RWPE2 (cell line): ENCODE measurements at places on chromosomes 2 and 18.
A peak's percentile ranks its signal among the peaks of the same experiment; 100 is the strongest.

DNA sequence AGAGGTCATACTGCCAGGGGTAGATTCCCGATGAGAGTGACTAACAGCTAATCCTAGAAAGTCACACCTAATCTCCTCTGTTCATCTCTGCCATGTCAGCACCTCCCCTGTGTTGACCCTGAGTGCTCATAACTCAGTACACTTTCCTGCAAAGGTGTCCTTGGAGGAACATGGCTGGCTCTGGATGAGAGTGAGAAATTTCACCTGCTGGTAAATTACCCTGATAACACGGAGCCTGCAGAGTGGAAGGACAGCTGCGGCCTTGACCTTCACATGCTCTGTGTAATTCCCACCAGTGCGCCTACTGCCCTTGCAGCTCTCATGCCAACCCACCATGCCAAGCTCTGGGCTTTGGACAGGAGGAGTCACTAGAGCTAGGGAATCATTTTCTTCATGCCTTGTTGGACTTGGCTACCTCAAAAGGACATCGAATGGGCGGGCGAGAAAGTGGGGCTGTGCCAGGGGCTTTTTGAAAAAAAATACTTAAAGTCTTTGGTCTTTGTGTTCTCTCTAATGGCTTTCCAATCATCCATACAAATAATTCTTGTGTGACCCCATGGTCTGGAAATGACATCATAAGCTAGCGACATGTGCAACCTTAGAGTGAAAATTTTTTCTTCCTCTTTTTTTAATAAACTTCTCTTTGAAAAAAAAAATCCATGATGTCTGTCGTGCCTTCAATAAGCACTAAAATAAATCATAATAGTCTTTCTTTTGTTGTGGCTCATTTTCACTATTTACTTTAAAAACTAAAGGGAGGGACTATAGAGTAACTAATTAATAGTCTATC lies 319.9 kb downstream of the MYCN start:
- no peak for DNase-seq

- peak; percentile 11 for DNase-seq
These were observed 136.8 kb downstream of the SMAD7 start for GRCh38 chr18:48813833-48814489.

DNA sequence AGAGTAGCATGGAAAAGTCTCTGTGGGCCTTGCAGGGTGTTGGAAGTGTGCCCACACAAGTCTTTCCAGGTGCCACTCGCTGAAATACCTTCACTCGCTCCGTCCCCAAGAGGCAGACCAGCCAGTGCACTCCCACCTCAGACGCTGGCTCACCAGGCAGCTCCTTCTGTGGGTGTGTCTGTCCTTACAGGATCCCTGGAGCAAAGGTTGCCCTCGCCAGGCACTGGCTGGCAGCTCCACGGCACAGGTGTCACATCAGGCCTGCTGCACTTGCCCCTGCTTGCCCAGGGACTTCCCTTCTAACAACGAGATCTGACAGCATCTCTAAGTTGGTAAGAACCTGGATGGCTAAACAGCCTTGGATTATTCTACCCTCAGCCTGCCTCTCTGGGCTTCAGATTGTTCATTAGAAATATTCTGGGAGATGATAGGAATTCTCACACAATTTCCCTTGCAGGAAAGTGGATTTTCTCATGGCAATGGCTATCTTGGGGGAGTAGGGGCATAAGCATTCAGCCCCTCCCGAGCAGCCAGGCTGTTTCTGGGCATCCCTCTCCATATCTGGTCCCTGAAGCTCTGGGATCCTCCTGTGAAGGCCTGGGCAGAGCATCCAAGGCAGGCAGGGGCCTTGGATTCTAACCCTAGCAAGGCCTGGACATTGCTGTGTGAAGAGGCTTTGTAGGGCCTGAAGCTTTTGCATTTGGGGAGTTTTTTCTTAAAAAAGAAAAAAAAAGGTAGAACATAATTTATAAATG lies 262.1 kb downstream of the MYCN start:
- DNase-seq: no peak

GRCh38 chr2:233822781-233823730 lies 31.3 kb downstream of the HJURP start:
- peak; percentile 53 for DNase-seq

DNA sequence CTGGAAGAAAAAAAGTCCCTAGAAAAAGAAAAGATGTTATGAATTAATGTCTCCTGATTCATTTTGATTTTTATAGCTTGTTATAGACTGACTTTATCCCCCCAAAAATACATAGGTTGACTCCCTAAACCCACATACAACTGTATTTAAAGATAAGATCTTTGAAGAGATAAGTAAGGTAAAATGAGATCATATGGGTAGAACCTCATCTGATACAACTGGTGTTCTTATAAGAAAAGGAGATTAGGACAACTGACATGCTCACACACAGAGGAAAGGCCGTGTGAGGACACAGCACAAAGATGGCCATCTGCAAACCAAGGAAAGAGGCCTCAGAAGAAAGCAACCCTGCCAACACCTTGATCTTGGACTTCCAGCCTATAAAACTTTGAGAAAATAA lies 117.5 kb downstream of the CD226 start:
- DNase-seq: no peak

DNA sequence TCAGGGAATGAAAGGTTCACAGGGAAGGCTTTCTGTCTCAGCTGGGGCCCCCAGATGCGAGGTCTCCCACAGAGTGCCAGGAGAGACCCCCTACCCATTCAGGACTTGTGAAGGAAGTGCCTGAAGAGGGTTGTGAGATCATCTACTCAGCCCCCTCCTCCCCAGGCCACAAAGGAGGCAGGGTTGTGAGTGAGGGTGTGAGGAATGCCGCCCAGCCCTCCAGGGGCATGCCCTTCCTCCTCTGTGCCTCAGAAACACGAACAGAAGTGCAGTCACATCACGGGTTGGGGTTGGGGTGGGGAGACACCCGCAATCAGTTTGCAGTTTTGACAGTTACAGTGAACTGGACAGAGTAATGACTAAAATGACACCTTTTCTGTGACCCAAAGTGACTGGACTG lies 5.0 kb downstream of the MAL start:
- DNase-seq: no peak

GRCh38 chr2:150572961-150573395 lies 85.5 kb upstream of the RND3 start:
- no peak for DNase-seq

- DNase-seq: peak; percentile 77
These were observed 4.9 kb downstream of the TANC1 start for GRCh38 chr2:158973116-158973956.

DNA sequence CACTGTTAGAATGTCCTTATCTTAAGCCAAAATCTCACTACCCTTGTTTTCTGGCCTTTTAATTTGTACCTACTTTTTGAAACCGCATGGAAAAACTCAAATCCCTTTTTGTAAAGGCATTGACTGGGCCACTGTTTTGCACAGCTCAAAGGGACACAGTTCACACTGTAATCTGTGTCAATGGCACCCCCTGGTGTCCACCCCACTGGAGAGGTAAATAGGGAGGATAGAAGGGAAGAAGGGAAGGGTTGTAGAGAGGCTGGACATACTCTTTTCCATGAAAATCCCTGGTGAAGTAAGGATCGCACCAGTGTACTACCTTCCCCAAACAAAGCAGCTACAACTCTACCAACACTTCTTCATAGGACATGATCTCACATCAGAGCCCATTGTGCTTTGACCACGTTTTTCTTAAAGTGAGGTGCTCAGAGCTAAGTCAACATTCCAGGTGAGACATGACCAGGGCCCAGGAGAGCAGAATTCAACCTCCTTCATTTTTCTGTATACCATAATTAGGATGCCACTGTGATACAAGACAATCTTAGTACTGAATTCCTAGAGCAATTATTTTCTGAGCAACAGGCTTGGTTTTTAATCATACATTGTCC lies 92.4 kb upstream of the RMDN2 start:
- no peak for DNase-seq

- DNase-seq: no peak
These were observed 154.4 kb upstream of the COL3A1 start for GRCh38 chr2:188819792-188820191.

DNA sequence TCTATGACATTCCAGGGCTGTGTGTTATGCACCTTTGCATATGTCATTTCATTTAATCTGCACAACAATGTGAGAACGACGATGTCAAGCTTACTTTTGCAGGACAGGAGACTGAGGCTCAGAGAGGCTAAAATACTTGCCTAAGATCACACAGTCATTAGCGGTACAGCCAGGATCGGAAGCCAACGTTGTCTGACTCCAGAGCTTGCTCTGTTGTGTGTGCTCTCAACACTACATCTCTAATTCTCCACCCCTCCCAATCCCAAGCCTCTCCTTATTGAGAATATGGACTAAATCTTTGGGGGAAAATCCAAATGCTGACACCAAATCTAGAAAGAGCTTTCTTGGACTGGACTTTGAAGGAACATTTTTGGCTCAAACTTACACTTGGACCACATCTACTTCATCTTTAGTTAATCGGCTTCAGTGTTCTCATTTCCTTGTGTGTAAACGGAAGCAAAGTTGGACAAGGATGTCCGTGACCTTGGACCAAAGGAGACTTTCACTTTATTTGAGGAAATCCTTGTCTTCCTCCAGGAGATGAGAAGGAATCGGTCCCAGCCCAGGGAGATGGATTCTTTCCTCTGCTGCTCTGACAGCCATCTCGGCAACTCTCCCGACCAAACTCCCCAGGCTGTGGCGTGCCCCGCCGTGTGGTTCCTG lies 242.4 kb downstream of the LPIN1 start:
- DNase-seq: no peak

GRCh38 chr2:24418166-24418841 lies 58.0 kb upstream of the ITSN2 start:
- DNase-seq: no peak

DNA sequence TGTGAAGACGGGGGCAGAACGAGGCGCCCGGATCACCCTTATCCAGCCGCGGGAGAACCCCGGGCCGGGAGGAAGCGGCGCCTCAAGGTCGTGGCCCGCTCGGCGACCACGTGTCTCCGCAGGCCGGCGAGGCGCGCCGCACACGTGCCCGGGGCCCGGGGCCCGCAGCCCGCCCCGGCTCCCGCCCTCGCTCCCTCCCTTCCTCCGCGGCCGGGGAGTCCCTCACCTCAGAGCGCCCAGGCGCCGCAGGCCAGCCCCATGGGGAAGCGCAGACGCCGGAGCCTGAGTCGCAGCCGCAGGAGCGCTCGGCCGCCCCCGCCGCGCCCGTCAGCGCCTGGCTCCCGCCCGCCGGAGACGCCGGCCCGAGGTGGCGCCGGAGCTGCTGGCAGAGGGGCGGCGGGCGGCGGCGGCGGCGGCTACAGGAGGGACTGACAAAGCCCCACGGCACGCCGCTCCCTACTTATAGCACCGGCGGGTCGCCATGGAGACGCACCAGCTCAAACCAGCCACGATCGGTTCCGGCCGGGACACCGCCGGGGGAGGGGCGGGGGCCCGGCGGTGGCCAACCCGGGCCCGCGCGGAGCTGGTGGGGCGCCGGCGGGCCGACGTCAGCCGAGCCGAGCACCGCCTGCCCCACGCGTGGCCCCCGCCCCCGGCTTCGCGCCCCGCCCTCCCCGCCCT lies at the start of gene ODC1:
Gene ODC1, minus strand, starts transcription at position 433 of the 681 bp plus-strand sequence. CDS start 3,295 bp downstream, outside the sequence.
- DNase-seq: peak; percentile 93

DNA sequence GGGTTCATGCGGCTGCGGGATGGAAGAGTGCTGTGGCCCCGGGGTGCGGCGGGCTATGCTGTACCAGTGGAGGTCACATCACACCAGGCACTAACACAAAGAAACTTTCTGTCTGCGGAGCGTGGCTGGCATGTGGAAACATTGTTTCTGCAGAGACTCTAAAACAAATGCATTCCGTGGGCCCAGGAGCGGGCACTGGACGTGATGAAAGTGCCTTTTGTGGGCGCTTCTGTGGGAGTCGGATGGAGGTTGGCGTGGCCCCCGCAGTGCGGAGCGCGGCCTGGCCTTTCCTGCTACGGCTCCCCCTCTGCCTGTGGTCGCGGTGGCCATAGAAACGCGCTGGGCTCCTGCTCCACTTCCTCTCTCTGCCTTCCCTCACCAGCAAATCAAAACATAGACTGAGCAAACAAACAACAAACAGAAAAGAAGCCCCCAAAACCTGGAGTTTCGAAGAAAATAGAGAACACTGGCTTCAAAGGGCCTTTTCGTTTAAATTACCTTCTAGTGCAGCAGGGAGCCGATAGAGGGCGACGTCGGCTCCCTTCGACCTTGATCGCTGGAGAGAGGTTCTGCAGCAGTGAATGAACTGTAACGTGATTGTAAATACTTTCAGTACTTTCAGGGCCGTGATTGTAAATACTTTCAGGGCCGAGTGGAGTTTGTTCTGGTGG lies 51.4 kb downstream of the KIF5C start:
- no peak for DNase-seq

GRCh38 chr2:75424936-75425619 lies 135.7 kb downstream of the EVA1A start:
- no peak for DNase-seq

DNA sequence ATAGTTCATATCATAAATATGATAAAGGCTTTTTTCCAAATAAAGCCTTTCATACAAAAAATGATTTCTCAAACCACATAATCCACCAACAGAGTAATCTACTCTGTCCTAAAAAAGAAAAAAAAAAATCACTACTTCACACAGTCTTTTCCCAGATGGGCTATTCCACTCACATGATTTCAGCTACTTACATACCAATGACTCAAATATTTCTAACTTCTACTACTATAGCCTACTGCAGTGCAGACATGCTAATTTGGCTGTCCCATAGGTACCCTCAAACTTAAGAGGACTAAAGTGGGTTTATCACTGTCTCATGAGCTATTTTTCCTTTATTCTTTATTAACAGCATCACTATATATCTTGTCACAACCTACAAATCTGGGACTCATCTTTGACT lies 57.4 kb downstream of the SLC66A3 start:
- DNase-seq: no peak

DNA sequence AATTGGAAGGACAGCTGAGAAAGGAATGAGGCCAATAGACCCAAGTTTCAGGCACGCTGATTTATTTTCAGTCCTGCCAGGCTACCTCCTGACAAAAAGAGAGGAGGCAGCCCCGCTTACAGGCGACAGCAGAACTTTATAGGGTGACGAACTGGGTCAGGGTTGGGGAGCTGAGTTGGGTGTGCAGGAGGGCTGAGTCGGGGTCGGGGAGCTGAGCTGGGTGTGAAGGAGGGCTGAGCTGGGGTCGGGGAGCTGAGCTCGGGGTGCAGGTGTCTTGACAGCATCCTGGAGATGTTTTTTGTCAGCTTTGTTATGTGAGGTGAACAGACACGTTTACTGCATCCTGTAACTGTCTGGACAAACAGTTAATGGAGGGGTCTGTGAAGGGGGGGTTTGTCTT lies 342.2 kb downstream of the ADCYAP1 start:
- no peak for DNase-seq

GRCh38 chr2:39133215-39133851 lies 12.5 kb upstream of the SOS1 start:
- no peak for DNase-seq
